ENCODE measurements at places on chromosomes 5 and 9. TPM values are rescaled to one million over a fixed set of nuclear protein-coding genes. Genes with fewer than 3 reads are reported as not detected.

- no peak overlapping the region for H3K4me3 ChIP-seq
- no peak overlapping the region for H3K27ac ChIP-seq
These were observed 38.9 kb upstream of the FAM174A start for GRCh38 chr5:100496296-100496695.

- H3K27ac ChIP-seq, result peak overlapping the region; percentile 84
- H3K36me3 ChIP-seq, result no peaks in the 10 kb centered on the region
- H3K27me3 ChIP-seq, result no peaks in the 10 kb centered on the region
- no peak overlapping the region for H3K4me3 ChIP-seq
- peaks cover 44% of the 10 kb centered on the region for H3K4me1 ChIP-seq
These were observed 174.5 kb upstream of the MAP3K1 start for GRCh38 chr5:56640763-56641406.

DNA sequence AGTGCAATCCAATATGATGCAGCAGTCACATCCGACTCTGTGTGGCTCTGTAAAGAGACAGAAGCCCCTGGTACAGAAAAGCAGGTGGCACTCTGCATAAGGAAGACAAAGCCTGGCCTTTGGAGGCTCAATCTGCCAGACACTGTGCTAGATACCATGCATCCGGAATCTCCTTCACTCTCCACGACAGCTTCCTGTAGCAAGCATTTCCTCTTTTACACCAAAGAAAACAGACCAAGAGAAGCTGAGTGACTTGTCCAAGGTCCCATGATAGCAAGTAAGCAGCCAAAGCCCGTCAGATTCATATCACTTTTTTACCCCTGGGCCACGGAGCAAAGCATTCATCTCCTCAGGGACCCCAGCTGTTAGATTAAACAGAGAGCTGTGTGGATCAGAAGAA lies 64.2 kb upstream of the SMIM23 start:
- H3K27ac ChIP-seq, result no peak overlapping the region
- H3K4me1 ChIP-seq, result no peaks in the 10 kb centered on the region
- no peak for DNase-seq
- H3K36me3 ChIP-seq, result no peaks in the 10 kb centered on the region
- no peaks in the 10 kb centered on the region for H3K27me3 ChIP-seq

GRCh38 chr9:101388507-101388993 lies 3.7 kb upstream of the BAAT start:
- no peak for DNase-seq
- H3K27ac ChIP-seq, result peak overlapping the region; percentile 42
- H3K27me3 ChIP-seq, result no peaks in the 10 kb centered on the region
- no peaks in the 10 kb centered on the region for H3K4me1 ChIP-seq

GRCh38 chr5:6785861-6786180 lies 72.6 kb downstream of the TENT4A start:
- H3K36me3 ChIP-seq, result no peaks in the 10 kb centered on the region
- H3K4me1 ChIP-seq, result no peaks in the 10 kb centered on the region
- no peak for DNase-seq

DNA sequence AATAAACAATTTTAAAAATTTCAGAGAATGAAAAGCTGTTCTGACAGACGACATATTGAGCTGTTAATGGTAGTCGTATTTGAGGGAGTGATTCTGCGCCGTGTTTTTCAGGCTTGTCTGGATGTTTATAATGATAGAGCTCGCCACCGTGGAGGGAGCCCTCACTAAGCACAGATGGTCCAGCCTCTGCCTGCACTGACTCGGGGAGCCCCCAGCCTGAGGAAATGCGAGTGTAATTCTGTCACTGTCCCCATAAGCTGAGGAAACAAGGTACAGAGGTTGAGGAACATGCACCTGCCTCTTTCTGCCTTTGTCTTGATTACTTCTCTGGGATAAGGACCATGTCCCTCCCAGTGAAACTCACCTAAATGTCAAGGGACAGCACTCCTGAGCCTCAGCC lies 7.4 kb upstream of the DBH start:
- no peak overlapping the region for H3K27ac ChIP-seq
- H3K27me3 ChIP-seq, result no peaks in the 10 kb centered on the region
- no peaks in the 10 kb centered on the region for H3K4me1 ChIP-seq
- no peaks in the 10 kb centered on the region for H3K36me3 ChIP-seq
- no peak overlapping the region for H3K4me3 ChIP-seq

- H3K27me3 ChIP-seq, result no peaks in the 10 kb centered on the region
- no peak overlapping the region for H3K4me3 ChIP-seq
- DNase-seq, result no peak
- no peaks in the 10 kb centered on the region for H3K36me3 ChIP-seq
- H3K27ac ChIP-seq, result no peak overlapping the region
These were observed 60.3 kb downstream of the UBE2QL1 start for GRCh38 chr5:6508931-6509330.

The TUBB4B gene
- total RNA-seq, result 313 TPM

- no peak overlapping the region for H3K4me3 ChIP-seq
- no peak for DNase-seq
- H3K4me1 ChIP-seq, result no peaks in the 10 kb centered on the region
- no peaks in the 10 kb centered on the region for H3K36me3 ChIP-seq
- no peak overlapping the region for H3K27ac ChIP-seq
- no peaks in the 10 kb centered on the region for H3K27me3 ChIP-seq
These were observed 104.4 kb downstream of the CETN3 start for GRCh38 chr5:90305041-90305720.

DNA sequence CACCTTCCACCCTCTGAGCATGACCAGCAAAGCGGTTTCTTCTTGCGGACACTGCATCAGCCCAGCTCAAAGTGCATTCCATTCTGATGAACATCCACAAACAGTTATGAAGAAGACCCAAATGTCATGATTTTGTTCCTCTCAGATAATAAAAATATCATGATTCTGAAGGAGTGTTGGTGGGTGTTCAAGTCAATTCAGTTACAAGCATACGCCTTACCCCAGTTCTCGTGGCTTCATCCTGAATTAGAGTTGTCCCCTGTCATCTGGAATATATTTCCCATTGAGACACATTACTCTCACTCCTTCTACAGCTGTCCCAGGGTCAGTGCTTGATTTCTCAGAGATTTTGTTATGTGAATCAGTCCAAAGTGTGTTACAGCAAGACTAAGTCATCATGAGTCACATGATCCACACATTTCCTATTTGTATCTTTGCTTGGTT lies 325.4 kb downstream of the RFX3 start:
- no peak overlapping the region for H3K4me3 ChIP-seq

DNA sequence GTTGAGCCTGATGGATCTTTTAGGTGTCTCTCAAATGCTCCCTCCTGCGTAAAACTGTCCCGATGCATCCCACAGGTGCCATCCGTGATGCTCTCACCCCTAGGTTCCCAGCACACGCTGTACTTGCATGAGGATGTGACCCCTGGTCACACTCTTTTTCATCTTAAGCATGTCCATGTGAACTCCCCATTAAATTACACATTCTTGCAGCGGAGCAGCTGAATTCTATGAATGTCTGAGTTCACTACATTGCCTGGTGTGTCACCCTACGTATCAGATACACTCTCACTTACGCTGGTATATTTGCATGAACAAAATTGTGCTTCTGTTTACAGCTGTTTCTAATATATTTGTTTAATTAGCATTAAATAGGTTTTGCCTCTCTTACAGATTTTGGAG lies 105.3 kb upstream of the RETREG1 start:
- no peaks in the 10 kb centered on the region for H3K36me3 ChIP-seq
- H3K27me3 ChIP-seq, result no peaks in the 10 kb centered on the region
- peak overlapping the region; percentile 25 for H3K27ac ChIP-seq
- DNase-seq, result no peak
- H3K4me3 ChIP-seq, result no peak overlapping the region

The RRAGA gene
- total RNA-seq, result 84.2 TPM

The RANBP6 gene
- 25.9 TPM for total RNA-seq

DNA sequence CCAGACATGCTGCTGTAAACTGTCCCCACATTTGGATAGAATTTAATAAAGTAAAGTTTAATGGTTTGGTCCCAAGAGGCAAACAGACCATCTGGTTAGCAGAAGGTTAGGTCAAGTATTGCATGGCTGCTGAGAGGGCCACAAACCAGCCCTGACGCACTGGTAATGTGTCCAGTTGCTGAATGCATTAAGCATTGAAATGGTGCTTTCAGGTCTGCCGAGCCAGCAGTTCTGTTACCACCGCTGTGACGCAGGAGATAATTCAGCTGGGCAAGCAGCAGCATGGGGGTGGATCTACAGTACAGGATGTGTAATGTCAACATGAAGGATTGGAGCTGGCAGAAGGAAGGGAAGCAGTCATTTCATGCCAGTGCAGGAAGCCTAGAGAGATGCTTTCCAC lies 16.0 kb downstream of the ZNF462 start:
- H3K27me3 ChIP-seq, result no peaks in the 10 kb centered on the region
- H3K27ac ChIP-seq, result peak overlapping the region; percentile 68
- no peak overlapping the region for H3K4me3 ChIP-seq
- no peaks in the 10 kb centered on the region for H3K36me3 ChIP-seq
- peaks cover 39% of the 10 kb centered on the region for H3K4me1 ChIP-seq
- peak; percentile 78 for DNase-seq
